Hippocampal formation (tissue), 2 donors: ENCODE measurements at places on chromosomes 1 and 21.

DNA sequence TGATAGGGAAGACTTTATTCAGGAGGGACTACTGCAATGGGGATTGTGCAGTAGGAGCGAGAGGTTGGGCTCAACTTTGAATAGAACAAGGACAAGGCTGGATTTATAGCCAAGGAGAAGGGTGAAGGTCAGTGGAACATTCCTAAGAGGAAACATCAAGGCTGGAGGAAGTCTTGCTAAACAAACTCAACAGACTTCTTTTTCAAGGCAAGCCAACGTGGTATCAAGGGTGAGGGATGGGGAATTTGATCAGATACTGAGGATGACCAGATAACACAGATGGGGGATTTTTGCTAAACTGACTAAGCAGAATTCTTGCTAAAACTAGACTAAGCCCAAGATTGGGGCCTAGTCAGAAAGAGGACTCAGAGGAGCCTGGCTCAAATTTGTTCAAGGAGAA is 107.3 kb downstream of the DUSP10 start:
- DNase-seq = no peak

DNA sequence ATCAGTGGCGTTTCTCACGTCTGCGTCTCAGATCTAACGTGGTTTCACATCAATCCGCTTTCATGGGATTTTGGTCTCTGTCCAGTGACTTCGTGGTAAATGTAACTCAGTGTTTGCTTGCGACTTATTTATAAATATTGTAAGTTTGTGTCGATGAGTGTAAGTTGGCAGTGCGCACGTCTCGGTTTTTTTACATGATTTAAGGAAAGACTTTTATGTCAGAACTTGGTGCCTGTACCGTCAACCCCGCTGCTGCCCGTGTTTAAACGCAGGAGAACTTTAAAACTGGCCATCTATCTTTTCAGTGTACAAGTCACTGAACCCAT is 1.5 kb downstream of the B3GALT6 start:
- no peak for DNase-seq

DNA sequence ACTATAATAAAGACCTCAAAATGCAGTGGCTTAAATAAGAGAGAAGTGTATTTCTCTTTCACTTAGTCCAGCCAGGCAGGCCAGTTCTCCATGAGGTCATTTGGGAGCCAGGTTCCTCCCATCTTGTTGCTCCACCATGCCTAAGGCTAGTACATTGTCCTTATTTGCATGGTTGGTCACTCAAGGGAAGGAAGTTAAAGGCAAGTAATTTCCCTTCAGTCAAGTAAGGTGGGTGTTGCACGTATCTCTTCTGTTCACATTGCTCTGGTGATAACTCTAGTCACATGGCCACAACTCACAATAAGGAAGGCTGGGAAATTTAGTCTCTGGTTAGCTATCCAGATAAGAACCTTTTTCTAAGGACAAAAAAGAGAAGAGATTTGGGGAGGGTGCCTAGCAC is 27.2 kb upstream of the TADA1 start:
- DNase-seq = no peak

GRCh38 chr1:156887317-156887716 is 6.2 kb upstream of the PEAR1 start:
- no peak for DNase-seq

GRCh38 chr1:72366466-72366865 is 84.1 kb upstream of the NEGR1 start:
- no peak for DNase-seq

GRCh38 chr1:201420608-201421002 is 925 bp downstream of the TNNI1 start:
- no peak for DNase-seq

DNA sequence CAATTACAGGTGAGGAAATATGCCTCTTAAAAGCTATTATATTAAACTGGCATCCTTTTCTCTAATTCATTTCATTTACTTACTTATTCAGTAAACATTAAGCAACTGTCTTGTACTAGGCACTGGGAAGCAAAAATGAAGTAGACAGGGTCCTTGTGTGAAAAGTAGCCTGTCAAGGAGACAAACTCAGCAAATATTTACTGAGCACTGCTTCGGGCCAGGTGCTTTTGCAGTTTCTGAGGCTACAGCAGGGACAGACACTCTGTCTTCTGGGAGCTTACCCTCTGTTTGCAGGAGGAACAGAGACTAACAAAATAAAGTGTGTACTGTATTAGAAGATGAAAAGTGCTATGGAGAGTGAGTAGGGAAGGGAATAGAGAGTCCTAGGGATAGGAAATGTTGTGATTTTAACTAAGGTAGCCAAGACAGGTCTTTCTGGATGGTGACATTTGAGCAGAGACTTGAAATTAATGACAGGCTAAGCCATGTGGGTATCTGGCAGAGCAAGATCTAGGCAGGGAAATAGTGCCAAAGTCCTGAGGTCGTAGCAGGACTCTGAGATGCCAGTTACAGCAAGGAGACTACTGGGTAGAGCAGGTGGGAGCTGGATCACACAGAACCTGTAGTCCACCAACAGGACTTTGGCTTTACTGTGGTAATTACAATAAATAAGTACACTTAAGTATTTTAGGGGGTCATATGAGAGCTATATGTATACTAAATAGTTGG is 133.0 kb downstream of the ITSN1 start:
- no peak for DNase-seq

- DNase-seq = peak; percentile 19
Observed at GRCh38 chr1:198500096-198500495, 40.4 kb downstream of the ATP6V1G3 start.

DNA sequence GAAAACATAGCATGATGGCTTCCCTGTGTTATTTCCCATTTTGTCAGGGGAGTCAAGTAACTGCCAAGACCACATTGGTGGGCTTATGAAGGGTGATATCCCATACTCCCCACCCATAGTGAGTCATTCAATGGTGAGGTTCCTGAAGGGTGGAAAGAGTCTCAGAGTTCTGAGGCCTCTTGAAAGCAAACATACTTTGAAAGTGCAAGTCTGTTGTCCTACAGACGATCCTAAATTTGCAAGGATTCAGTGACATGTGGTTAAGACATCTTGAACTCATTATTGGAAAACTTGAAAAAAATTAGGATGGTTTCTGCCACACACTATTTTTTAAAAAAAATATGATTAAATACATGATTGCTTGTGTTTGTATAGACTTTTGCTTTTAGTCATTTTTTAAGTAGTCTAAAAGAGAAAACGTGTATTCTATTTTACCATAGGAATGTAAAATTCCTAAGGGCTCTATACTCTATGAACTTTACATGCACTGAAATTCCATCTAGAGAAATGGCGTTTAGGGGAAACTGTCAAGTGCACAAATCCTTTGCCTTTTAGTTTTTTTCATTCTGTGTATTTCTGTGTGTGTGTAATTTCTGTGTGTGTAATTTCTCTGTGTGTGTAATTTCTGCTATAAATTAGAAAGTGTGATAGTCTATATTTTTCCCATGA is 225.5 kb upstream of the ADAMTS5 start:
- DNase-seq = no peak

GRCh38 chr1:219492717-219493116 is 120.2 kb downstream of the ZC3H11B start:
- no peak for DNase-seq

- no peak for DNase-seq
Observed at GRCh38 chr1:225945564-225945963, 4.5 kb upstream of the LEFTY2 start.

- no peak for DNase-seq
Observed at GRCh38 chr1:211811126-211811525, 19.4 kb downstream of the LPGAT1 start.

DNA sequence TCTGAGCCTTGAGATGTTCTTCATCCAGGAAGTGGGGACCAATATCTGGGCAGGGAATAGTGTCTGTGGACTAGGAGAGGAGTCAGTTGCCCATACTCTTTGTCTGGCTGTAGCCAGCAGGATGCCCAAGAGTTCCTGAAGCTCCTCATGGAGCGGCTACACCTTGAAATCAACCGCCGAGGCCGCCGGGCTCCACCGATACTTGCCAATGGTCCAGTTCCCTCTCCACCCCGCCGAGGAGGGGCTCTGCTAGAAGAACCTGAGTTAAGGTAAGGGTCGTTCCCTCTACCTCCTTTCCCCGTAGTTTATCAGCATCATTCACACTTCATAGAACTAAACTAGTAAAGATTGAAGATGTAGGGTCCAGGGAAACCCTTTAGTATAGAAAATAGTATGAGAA is 3.4 kb upstream of the PPOX start:
- DNase-seq = no peak

DNA sequence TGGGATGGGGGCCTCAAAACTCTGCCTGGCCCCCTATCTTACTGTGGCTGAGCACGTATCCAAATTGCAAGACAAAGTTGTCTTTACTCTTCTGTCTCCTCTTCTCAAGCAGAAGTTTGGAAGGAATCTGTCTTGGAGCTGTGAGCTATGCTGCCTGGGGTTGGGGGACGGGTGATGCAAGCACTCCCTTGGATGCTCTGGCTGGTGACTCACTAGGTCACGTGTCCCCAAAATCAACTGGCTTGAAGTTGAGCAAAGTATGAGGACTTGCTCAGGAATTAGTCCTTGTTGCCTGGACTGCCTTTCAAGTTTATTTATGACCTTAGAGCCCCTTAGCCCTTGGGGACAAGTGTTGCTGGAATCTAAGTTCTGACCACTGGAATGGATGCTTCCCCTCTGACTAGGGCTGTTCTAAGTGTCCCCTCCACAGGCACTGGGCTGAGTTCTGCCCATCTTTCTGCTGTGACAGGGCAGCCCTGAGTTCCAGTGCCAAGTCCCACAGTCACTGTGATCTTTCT is 269.5 kb downstream of the HHAT start:
- DNase-seq = no peak

- no peak for DNase-seq
Observed at GRCh38 chr1:87638636-87639035, 310.0 kb downstream of the LMO4 start.

DNA sequence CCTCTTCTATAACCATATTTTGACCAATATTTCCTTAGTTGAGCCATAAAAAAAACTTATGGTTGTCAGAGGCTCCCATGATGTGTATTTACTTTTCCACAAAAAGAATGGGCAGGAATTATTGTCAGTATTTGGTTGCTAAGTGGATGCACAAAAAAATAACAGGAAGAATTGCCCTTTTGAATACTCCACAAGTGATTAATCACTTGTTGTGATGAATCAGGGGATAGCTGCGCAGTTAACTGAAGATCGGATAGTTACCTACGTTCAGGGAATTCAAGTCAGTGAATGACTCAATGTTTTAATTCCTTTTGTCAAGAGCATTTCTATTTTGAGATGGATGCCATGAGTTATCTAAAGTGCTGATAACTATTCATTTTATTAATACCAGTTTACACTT is 785.2 kb upstream of the B3GALT2 start:
- no peak for DNase-seq

DNA sequence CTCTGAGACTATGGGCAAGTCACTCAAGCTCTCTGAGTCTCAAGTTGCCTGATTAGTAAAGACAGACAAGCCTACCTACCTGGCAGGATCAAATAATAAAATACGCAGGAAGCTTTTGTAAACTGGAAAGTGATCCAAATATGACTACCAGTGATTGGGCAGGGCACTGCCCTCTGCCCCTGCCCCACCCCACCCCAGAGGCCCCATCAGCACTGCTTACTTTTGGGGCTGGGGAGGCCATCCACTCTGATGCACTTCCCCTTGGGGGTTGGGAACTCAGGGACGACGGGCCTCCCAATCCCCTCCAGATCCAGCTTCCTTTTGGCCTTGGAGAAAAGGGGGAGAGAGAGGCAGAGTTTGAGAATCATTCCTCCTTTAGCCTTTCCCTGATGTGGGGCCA is 6.9 kb downstream of the E2F2 start:
- no peak for DNase-seq

- DNase-seq = no peak
Observed at GRCh38 chr1:63569640-63570316, 23.4 kb upstream of the PGM1 start.

DNA sequence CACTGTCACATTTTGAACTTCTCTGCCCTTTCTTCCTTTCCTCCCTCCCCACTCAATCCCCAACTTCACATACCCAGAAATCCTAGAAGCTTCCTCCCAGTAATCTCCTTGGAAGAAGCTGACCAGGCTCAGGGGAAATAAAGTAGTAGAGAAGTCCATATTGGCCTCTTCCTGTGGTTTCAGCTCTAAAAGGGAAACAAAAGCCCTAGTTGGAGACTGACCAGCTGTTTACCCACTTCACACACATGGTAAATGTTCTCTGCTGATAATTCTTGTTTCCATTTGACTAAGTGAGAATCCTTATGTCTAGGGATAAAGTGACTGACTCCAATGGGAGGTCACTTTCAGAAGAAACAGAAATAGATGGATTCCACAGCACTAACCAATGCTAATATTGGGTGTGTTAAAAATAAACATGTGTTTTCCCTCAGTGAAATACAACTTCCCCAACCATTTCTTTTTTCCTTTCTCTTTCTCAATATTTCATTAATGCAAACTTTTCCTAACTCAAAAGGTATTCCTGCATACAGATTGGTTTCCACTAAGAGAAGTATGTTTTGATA is 178.9 kb upstream of the DPT start:
- DNase-seq = no peak

DNA sequence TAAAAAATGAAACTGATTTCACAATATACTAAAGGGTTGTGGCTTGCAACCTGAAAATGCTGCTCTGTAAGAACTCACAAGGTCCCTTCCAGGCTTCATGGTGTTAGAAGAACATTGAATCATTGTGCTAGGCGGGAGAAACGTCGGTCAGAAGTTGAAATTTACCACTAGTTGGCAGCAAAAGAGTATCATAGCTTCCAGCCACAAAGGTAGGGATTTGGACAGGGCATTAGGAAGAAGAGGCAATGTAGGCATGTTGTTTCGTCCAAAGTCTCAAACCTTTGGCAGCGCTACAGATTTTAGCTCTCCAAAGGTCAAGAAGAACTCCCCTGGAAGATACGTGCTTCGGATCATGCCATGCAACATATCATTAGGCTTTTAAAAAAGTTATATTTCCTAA is 62.5 kb upstream of the ZP4 start:
- no peak for DNase-seq

DNA sequence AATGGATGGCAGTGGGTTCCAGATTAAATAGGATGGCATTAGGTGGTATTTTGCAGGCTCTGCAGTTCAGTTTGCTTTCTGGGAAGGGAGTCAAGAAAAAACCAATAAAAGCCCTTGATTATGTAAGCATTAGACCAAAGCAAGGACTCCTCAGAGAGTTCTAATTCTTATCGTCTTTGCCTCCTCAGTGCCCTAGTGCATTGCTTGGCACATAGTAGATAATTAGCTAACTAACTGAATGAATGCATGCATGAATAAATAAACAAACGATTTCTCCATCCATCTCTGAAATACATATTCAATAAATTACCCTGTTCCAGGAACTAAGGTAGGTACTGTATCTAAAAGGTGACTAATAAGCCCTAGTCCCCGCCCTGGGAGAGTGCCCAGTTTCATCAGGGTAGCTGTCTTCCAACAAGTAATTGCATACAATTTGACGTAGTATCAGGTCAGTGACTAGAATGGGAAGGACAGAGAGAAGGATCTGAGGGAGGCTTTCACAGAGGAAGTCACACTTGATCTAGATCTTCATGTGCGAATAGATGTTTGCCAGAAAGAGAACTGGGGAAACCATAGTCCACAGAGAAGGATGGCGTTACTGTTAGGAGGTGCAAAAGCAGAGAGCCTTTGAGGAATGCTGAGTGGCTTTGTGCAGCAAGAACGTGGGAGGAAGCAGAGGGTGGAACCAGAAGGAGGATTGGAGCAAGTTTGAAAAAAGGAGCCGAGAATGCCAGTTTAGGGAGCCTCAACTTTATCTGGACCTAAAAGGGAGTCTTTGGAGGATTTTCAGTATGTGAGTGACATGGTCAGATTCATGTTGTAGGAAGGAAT is 111.4 kb downstream of the TBX19 start:
- DNase-seq = peak; percentile 14
